ENCODE measurements at places on chromosomes 1 and 21.

DNA sequence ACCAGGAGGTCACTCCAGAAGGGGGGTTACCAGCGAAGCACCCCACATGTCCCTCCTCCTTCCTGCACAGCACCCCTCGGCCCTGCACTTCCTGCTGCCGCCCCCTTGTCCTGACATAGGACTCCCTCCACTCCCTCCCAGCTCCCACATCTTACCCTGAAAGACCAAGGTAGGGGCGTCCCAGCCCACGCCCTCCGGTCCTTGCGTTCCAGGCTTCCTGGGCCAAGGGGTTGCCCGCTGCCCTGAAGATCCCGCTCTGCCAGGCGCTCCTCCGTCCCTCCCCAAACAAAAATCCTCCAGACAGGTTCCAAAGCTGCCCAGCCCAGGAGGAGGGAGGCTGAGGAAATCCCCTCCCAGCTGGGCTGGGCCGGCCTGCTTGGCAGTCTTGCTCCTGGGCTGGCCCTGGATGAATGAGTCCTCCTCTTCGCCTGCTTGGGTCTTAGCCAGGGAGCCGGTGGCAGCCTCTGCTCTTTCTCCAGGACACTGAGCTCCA lies at the start of gene RHBDL2:
Gene RHBDL2 (minus strand): TSS at position 304 of the 493 bp plus-strand sequence. CDS start 22,618 bp downstream, outside the sequence.
- DNase-seq = no peak

DNA sequence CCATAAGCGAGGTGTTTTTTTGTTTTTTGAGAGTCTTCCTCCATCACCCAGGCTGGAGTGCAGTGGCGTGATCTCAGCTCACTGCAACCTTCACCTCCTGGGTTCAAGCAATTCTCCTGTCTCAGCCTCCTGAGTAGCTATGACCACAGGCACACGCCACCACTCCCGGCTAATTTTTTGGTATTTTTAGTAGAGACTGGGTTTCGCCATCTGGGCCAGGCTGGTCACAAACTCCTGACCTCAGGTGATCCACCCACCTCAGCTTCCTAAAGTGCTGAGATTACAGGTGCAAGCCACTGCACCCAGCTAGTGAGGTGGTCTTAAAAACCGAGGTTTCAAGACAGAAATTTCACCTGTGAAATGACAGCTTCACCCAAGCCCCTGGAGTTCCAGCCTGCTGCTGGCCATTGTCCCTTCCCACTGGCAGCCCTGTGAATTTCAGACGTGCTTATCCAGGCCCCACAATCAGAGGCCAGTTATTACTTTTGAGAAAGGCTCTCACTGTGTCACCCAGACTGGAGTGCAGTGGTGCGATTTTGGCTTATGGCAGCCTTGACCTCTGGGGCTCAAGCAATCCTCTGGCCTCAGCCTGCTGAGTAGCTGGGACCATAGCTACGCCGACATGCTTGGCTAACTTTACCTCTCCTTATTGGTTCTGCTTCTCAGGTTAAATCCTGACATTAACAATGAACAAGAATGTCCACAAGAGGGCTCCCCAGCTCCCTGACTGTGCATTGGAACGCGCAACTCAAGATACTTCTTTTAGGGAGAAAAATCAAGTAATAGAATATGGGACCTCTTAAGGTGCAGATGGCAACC lies 19.4 kb downstream of the ENO1 start:
- peak; percentile 36 for DNase-seq

- peak; percentile 96 for DNase-seq
These were observed 36.6 kb upstream of the PADI1 start for GRCh38 chr1:17168091-17168876.

GRCh38 chr21:16578912-16579311 lies 849.1 kb downstream of the USP25 start:
- no peak for DNase-seq

DNA sequence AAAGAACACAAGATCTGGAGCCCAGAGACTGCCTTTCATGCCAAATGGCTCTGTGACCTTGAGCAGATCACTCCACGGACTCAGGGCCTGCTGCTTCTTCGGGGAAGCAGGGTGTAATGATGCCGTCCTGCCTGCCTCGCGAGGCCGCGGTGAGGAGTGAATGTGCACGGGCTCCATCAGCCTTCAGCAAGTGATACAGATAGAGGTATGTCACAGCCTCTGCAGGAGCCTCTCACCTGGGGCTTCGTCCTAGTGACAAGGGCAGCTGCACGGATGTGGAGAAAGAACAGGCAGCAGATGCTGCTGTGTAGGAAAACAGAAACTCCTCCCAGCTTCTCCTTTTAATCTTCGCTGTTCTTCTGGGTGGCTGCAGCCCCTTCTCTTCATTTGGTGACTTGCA lies 127.5 kb downstream of the KCNN3 start:
- DNase-seq = no peak

Measured in NCI-H1105 treated with DMSO at 0.1 percent for 48 hours (cell line).